ENCODE measurements at places on chromosomes 6 and 20. TPM values are rescaled to one million over a fixed set of nuclear protein-coding genes. Genes with fewer than 3 reads are reported as not detected.
A peak's percentile ranks its signal among the peaks of the same experiment; 100 is the strongest.

DNA sequence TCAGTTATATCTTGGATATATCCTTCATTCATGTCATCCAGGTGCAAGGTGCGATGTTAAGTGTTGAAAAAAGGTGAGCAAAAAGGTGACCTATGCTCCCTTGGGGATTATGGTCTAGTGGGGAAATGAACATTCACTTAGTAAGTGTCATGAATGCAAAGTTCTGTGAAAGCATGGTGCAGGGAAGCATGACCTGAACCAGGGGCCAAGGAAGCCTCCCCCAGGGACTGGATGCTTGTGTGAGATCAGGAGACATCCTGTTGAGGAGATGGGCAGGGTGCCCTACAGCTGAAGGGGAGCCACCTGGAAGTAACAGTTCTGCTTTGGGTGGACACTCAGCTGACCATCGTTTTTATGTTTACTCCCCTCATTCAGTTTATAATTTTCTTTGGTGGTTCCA lies 179.5 kb downstream of the SYNDIG1 start:
- no peak overlapping the region for H3K27ac ChIP-seq
- H3K27me3 ChIP-seq: no peaks in the 10 kb centered on the region
- H3K36me3 ChIP-seq: no peaks in the 10 kb centered on the region
- H3K4me3 ChIP-seq: no peak overlapping the region

DNA sequence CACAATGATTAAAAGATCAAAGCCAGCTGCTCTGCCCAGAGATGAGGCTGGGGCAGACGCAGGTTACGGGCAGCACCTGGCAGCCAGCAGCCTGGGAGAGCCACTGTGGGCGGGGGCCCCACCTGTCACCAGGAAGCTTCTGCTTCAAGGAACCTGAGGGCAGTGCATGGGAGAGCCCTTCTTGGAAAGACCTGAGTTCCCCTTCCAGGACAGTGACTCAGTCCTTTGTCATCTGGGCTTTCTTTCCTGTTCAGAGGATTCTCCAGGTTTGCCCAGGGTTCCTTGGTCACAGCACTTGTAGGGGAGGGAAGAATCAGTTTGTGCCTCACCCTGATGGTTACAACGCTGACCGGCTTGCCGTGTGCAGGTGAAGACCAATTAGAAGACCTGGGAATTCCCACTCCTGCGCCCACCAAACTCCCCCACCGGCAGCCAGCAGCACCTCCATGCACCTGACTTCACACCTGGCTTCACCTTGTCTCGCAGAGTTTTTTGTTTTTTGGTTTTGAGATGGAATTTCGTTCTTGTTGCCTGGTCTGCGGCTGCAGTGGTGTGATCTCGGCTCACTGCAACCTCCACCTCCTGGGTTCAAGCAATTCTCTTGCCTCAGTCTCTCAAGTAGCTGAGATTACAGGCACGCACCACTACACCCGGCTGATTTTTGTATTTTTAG lies 2.0 kb downstream of the ZBP1 start:
- no peak overlapping the region for H3K4me3 ChIP-seq
- no peaks in the 10 kb centered on the region for H3K36me3 ChIP-seq
- H3K27ac ChIP-seq: peak overlapping the region; percentile 76
- peaks cover 28% of the 10 kb centered on the region for H3K27me3 ChIP-seq

DNA sequence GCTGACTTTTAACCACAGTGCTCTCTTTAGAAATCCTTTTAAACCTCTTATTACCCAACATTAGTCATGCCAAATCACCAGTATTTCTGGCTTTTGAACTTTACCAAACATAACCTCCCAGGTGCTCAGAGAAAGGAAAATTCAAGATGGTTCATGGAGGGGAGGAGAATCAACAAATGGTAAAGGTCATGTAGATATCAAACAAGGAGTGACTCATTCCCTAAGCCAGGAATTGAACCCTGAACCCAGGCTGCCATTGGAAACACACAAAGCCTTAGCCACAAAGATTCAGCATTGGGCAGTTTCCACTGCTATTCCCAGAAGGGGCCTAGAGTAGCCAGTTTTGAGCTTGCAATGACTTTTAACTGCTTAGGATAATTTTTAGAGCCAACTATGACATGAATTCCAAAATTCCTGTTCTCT lies 21.6 kb upstream of the ENTPD6 start:
- peaks cover 14% of the 10 kb centered on the region for H3K4me1 ChIP-seq
- H3K27ac ChIP-seq: no peak overlapping the region
- H3K36me3 ChIP-seq: no peaks in the 10 kb centered on the region
- no peaks in the 10 kb centered on the region for H3K27me3 ChIP-seq
- DNase-seq: no peak
- no peak overlapping the region for H3K4me3 ChIP-seq

DNA sequence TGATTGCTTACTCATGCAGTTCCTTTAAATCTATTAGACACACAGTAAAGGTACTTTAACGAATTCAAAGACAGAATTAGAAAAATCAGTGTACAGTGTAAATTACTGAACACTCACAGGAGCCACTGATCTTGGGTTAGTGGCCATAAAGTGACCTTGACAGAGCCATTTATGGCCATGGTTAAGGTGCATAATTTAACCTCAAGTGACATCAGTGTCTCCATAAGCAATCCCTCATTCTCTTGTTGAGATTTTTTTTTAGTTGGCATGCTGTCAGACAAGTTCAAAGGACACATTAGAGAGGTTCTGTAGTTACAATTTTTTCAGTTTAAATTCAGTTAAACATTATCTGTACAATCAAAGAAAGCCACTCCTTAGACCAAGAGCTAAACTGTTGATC lies 334.4 kb downstream of the KHDRBS2 start:
- no peak for DNase-seq
- H3K4me1 ChIP-seq: no peaks in the 10 kb centered on the region
- no peaks in the 10 kb centered on the region for H3K27me3 ChIP-seq
- H3K4me3 ChIP-seq: no peak overlapping the region
- H3K36me3 ChIP-seq: no peaks in the 10 kb centered on the region

DNA sequence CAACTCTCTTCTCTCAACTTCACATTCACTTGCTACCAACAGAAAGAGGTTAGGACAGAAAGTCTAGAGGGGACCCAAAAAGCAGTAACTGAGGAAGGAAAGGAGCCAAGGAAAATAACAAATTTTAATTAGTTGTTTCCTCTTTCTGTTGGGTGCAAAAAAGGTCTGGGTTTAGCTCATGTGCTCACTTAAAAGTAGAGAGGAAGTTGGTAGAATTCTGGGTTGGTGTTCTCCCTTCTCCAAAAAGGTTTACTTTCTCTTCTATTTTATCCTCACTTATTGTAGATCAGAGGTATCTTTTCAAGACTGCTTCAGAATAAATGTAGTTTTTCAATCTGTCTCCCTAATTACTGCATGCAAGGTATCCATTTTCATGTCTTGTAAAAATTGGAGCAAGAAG lies 42.8 kb downstream of the MAP3K7 start:
- peaks cover 5% of the 10 kb centered on the region for H3K4me1 ChIP-seq
- no peak overlapping the region for H3K27ac ChIP-seq
- H3K4me3 ChIP-seq: no peak overlapping the region

DNA sequence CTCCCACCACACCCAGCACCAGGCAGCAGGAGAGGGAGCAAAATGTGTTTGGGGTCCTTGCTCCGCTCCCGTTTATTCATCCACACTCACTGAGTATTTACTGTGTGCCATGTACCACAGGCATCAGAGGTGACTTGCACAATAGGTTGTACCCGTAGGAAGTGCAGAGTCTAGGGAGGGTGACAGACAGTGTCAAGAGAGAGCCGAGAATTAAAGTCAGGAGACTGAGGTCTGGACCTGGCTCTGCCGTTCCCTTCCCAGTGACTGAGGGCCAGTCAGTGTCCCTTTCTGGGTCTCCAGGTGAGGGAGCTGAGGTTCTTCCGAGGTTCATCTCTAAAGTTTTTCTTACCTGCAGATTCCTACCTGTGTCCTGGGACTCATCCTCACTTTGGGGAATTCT lies 22.3 kb downstream of the TTBK1 start:
- no peaks in the 10 kb centered on the region for H3K36me3 ChIP-seq
- H3K27me3 ChIP-seq: peaks cover 8% of the 10 kb centered on the region
- no peak for DNase-seq
- no peak overlapping the region for H3K4me3 ChIP-seq

DNA sequence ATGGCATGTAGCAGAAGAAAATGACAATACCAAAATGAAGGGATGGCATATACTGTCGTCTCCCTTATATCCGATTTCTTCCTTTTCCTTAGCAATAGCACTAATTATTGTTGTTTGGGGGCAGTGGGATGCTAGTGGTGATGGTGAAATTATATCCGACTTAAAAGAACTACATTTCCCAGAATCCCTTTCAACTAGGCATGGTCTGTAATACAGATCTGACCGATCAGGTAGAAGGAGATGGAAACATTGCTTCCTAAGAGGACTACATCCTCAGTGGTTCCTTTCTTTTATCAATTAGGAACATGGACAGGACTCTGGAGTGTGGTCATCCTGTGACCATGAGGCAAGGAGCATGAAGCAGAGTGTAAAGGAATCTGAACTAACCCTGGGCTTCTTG lies 532.6 kb downstream of the CBLN4 start:
- no peak for DNase-seq
- no peak overlapping the region for H3K27ac ChIP-seq
- H3K4me1 ChIP-seq: no peaks in the 10 kb centered on the region
- no peaks in the 10 kb centered on the region for H3K36me3 ChIP-seq
- H3K27me3 ChIP-seq: no peaks in the 10 kb centered on the region

- no peak overlapping the region for H3K27ac ChIP-seq
- H3K4me3 ChIP-seq: no peak overlapping the region
- H3K4me1 ChIP-seq: no peaks in the 10 kb centered on the region
Observed at GRCh38 chr6:88870717-88871330, 92.6 kb downstream of the RNGTT start.

DNA sequence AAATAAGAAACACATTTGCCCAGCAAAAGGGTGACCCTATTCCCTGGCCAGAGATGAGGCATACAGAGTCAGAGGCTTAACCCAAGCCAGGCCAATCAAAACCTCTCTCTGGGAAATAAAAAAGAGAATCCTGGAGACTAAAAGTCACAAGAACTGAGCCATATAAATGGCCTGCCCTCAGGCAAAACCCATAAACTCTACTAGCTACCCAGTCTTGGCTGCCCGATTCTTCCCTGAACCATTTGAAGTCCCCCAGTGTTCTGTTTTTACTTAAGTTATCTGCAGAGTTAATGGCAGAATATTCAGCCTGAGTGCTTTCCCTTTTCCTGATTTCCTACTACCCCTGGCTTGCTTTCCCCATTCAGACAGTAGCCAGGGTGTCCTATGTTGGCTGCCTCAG lies 13.9 kb downstream of the KCNK15 start:
- no peaks in the 10 kb centered on the region for H3K36me3 ChIP-seq
- H3K4me1 ChIP-seq: no peaks in the 10 kb centered on the region
- H3K4me3 ChIP-seq: no peak overlapping the region
- DNase-seq: no peak
- no peak overlapping the region for H3K27ac ChIP-seq

GRCh38 chr20:59325142-59325523 lies 24.7 kb downstream of the EDN3 start:
- H3K4me3 ChIP-seq: no peak overlapping the region
- DNase-seq: no peak
- H3K36me3 ChIP-seq: no peaks in the 10 kb centered on the region
- peaks cover 5% of the 10 kb centered on the region for H3K27me3 ChIP-seq
- H3K27ac ChIP-seq: no peak overlapping the region

- no peaks in the 10 kb centered on the region for H3K4me1 ChIP-seq
- H3K4me3 ChIP-seq: no peak overlapping the region
- DNase-seq: no peak
- H3K27ac ChIP-seq: no peak overlapping the region
- H3K36me3 ChIP-seq: no peaks in the 10 kb centered on the region
- no peaks in the 10 kb centered on the region for H3K27me3 ChIP-seq
Observed at GRCh38 chr20:54382419-54382818, 93.0 kb upstream of the DOK5 start.

Gene GGTLC1
- total RNA-seq: not detected

Gene CNPY3
- total RNA-seq: 31.9 TPM

Gene SDHAF4
- total RNA-seq: 8.9 TPM

Gene CSNK2A1
- 80.5 TPM for total RNA-seq

Gene RGS17
- 1.7 TPM for total RNA-seq

All from stomach (tissue), 19 donors.